ENCODE measurements at places on chromosomes 7 and 10.

GRCh38 chr10:122740640-122741039, 41.0 kb upstream of the C10orf120 start:
- DNase-seq = no peak

- DNase-seq = no peak
Measured at GRCh38 chr7:88002617-88003016, 68.6 kb downstream of the ADAM22 start.

DNA sequence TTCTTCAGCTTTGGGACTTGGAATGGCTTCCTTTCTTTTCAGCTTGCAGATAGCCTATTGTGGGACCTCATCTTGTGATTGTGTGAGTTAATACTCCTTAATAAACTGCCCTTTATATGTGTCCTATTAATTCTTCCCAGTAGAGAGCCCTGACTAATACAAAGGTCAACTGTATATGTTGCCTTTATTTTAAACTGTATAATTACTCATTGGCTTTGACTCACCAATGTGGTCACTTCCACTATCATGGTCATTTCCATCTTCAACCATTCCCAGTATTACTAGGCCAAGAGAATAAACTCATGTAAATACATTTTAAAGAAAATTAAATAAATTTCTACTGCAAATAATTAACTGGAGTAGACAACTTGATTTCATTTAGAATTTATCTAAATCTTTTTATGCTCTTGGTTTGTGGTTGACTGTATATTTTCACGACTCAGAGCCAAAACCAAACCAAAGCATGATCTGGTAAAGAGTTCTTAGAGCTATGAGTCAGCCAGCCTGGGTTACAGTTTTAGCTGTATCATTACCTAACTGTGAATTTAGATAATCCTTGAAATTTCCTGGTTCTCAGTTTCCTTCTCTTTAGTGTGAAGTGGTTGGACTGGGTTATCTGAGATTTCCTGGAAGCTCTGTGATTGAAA, 188.4 kb downstream of the PPP1R3A start:
- DNase-seq = no peak

- DNase-seq = no peak
Measured at GRCh38 chr7:33862946-33863814, 42.2 kb upstream of the BMPER start.

- no peak for DNase-seq
Measured at GRCh38 chr7:8356071-8356470, 77.3 kb upstream of the NXPH1 start.

- DNase-seq = no peak
Measured at GRCh38 chr10:65396997-65397396, 1528.8 kb upstream of the LRRTM3 start.

DNA sequence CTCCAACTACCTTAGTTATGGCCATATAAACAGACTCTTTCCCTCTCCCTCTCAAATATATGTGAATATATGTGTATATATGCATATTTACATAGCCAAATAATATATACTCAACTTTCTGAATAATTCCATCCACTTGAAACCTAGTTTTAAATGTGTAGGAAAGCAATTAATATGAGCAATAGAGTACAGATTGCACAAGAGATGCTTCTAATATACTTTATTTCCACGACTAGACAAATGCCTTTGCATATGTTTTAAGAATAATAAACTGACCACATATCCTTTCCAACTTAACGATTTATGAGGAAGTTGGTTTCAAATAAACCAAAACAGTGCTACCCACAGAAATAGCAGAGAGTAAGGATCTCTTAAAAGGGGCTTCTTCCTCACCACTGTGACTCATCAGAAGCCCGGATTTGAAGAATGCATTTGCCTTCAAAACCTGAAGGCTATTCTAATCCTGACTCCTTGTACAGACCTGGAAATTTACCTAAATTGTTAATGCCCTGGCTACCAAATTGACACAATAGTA, 266.3 kb downstream of the AHR start:
- no peak for DNase-seq

- DNase-seq = no peak
Measured at GRCh38 chr10:47402641-47403301, 18.7 kb upstream of the ZNF488 start.

GRCh38 chr7:90597563-90598253, 1.6 kb downstream of the CDK14 start:
- DNase-seq = no peak

- DNase-seq = no peak
Measured at GRCh38 chr10:20254078-20254477, 437.8 kb downstream of the PLXDC2 start.

GRCh38 chr7:147207988-147208387, 1091.4 kb downstream of the CNTNAP2 start:
- no peak for DNase-seq

DNA sequence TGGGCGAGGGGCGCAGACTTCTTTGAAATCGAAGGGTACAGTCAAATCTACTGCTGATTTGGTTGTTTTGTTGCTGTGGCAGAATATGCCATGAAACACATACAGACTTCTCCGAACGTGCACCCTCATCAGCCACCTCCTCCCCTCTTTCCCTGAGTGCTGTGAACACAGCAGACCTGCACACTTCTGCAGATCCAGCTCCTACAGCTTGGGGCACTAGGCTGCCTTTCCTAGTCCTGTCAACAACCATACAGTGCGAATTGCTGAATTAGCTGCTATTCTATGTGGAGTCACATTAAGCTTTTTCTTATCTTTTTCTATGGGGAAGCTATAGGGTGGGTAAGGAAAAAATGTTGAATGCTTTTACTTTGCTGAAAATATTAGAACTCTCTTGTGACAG, 57.5 kb downstream of the COL17A1 start:
- no peak for DNase-seq

GRCh38 chr10:76451911-76452310, 1020.5 kb downstream of the LRMDA start:
- DNase-seq = no peak

DNA sequence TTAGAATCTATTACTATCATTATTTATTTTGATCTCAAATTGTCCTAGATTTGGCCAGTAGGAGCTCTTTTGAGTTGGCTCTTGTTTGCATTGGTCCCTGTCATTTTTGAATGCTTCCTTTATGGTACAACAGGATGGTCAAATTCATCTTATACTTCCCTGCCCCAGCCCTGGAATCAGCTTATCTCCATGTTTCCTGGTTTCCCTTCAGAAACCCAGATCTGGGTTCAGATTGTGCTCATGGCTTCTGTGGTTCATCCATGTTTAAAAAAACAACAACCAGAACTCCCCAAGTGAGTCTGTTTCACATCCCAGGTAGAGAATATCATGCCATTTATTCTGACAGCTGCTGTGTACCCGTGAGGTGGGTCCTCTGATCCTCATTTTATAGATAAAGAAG, 10.6 kb downstream of the ZFYVE27 start:
- no peak for DNase-seq

GRCh38 chr7:21352540-21353387, 75.1 kb upstream of the SP4 start:
- no peak for DNase-seq

DNA sequence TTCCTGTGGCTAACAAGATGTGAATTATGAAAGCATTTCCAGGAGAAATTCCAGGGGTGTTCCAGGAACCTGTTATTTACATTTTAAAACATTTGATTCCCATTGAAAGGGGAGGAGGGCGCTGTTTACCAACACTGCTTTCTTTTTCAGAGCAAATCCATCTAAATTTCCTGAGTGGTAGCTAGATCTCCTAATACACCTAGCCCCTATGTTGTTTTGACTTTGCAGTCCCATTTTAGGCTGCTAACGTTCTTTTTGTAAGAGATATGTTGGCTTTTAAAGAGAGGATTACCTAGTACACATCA, 130.8 kb downstream of the TCF7L2 start:
- no peak for DNase-seq

DNA sequence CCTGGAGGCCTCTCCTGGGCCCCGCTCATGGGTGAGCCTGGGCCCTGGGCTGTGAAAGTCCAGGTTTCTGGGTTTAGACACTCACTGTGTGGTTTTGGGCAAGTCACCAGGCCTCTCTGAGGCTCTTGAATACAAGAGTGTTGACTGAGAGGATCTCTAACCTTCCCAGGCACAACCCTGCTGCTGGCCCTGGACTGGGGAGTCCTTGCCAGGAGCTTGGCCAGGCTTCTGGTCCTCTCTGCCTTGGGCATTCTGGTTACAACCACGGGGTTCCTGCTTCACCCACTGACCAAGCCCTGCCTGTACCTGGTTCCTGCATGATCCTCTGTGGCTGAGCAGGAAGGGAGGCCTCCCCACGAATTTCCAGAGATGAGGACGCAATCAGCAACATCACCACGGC, 63.6 kb upstream of the COL13A1 start:
- no peak for DNase-seq

- DNase-seq = no peak
Measured at GRCh38 chr7:21099432-21099831, 312.7 kb upstream of the SP8 start.

GRCh38 chr7:30930621-30931020, 19.0 kb downstream of the AQP1 start:
- DNase-seq = no peak

- no peak for DNase-seq
Measured at GRCh38 chr7:15199482-15199881, 296.9 kb upstream of the DGKB start.

DNA sequence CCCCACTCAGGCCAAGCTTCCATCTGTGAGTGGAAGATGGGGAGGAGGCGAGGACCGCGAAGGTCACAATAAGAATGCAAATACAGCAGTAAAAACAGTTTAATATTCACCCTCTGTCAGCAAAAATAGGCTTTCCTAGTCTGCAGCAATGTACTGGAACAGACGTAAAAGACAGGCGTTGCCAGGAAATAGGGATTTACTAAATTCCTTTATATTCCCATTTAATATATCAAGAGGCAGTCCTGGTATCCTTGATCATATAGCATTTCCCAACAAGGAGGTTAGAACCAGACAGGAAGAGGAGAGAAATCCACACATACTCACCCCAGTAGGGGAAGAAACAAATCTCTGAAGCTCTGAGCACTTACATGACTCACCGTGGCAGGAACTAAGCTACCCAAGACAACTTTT, 1054.9 kb upstream of the C7orf33 start:
- no peak for DNase-seq

DNA sequence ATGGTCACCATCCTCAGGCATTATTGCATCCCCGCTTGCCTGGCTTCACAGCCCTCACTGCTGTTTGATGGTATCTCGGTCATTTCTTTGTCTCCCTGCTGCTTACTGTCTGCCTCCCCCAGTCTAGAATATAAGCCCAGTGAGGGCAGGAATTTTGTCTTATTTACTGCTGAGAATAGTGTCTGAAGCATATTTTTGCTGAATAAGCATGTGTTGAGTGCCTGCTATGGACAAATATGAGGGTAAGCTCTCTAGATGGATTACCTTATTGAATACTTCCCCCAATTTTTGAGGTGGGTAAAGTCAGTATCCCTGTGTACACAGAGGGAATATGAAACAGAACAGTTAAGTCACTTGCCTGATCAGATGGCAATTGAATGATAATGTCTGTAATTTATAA, 36.5 kb upstream of the CABCOCO1 start:
- DNase-seq = no peak

- no peak for DNase-seq
Measured at GRCh38 chr10:119613741-119614140, 17.0 kb upstream of the TIAL1 start.

DNA sequence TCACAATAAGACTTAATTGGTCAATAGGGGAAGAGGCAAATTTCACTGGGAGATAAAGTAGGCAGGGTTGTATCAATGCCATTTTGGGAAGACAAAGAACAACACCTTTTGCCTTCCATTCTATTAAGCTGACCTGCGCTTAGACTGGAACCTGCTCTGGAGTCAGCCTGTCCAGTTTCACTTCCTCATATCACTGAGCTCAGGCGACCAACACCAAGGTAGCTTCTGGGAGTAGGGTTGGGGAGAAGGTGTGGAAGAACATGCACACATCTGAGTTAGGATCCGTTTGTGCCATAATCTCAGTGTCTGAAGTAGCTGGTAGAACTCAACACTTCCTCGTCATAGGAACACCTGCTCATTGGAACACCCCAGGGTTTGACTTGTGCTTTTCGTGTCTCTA, 527.4 kb upstream of the IGFBP3 start:
- no peak for DNase-seq

- no peak for DNase-seq
Measured at GRCh38 chr10:48195803-48196202, 78.7 kb downstream of the FRMPD2 start.

GRCh38 chr7:150381096-150381495, 2.0 kb downstream of the ZNF775 start:
- no peak for DNase-seq

All from cortex of kidney (tissue), 1 donor.